ENCODE measurements at places on chromosomes 5 and 9. TPM values are rescaled to one million over a fixed set of nuclear protein-coding genes. Genes with fewer than 3 reads are reported as not detected.

Gene F12
- total RNA-seq: 0.89 TPM

Gene LCN1
- total RNA-seq: not detected

Gene ANKRD20A1
- total RNA-seq: 1.2 TPM

Gene PCDHB16
- 0.76 TPM for total RNA-seq

Gene PCDHGA11
- total RNA-seq: 4.0 TPM

Gene PCDHGA2
- 0.39 TPM for total RNA-seq

Gene STARD4
- 52.4 TPM for total RNA-seq

Gene IL4
- total RNA-seq: not detected

Gene GNA14
- total RNA-seq: 72.2 TPM

Gene CERCAM
- 17.5 TPM for total RNA-seq

Gene CBY3
- not detected for total RNA-seq

Gene ENTREP1
- total RNA-seq: 4.6 TPM

Gene UBAP1
- 22.3 TPM for total RNA-seq

Gene TLR4
- 172 TPM for total RNA-seq

Gene ZNF189
- total RNA-seq: 23.1 TPM

Gene UBE2R2
- 23.1 TPM for total RNA-seq

Gene IFNA2
- not detected for total RNA-seq

Gene SLC34A1
- not detected for total RNA-seq

Gene SPATA31A3
- total RNA-seq: not detected

Gene C9orf50
- total RNA-seq: not detected

Gene TRIP13
- 19.4 TPM for total RNA-seq
